ENCODE measurements at places on chromosomes 3 and 15. TPM values are rescaled to one million over a fixed set of nuclear protein-coding genes. Genes with fewer than 3 reads are reported as not detected.

Gene GHSR
- 0.31 TPM for total RNA-seq

Gene GOLGA8M
- 7.2 TPM for total RNA-seq

- DNase-seq, result no peak
These were observed 578 bp downstream of the OIP5 start for GRCh38 chr15:41331833-41332193.

DNA sequence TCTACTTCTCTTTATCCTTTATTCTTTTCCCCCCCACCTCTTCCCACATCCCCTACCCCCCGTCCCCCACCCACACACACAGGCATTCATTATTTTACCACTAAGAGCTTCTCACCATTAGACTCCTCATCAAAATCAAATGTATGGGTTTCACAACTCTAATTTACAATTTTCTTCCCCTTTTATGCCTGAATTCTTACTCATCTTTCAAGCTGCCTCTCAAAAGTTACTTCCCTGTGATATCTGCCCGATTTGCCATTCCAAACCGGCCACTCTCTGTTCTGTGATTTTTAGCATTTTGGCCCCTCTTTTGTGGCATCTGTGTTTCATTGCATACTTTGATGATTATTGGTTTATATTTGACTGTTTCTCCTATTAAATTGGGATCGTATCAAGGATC, 42.2 kb downstream of the SLC9A9 start:
- no peak for DNase-seq

DNA sequence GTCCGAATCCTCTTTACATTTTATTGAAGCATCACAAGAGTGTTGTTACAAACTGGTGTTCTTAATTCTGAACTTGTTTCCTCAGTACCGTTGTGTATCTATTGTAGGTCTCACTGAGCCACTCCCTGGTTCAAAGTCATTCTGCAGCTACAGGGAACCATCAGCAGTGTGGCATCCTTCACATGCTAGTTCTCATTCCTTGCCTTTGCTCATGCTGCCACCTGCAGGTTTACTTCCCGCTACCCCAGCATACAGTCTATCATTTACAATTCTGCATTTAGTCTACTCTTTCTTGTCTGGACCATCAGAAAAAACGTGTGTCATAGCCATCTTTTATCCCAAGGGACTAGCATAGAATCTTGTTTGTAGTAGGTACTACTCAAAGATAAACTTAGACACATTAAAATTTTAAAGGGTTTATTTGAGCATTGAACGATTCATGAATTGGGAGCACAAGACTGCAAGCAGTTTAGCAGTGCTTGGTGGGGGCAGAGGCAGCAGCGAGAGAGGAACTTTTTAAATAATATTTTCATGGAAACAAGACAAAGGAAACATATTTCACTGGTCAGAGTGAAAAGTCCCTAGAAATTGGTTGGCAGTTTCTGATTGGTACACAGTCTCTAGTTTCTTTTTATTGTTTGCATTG, 402.1 kb downstream of the CADM2 start:
- peak; percentile 62 for DNase-seq

GRCh38 chr15:77981281-77982126, 96.0 kb downstream of the TBC1D2B start:
- DNase-seq, result no peak

DNA sequence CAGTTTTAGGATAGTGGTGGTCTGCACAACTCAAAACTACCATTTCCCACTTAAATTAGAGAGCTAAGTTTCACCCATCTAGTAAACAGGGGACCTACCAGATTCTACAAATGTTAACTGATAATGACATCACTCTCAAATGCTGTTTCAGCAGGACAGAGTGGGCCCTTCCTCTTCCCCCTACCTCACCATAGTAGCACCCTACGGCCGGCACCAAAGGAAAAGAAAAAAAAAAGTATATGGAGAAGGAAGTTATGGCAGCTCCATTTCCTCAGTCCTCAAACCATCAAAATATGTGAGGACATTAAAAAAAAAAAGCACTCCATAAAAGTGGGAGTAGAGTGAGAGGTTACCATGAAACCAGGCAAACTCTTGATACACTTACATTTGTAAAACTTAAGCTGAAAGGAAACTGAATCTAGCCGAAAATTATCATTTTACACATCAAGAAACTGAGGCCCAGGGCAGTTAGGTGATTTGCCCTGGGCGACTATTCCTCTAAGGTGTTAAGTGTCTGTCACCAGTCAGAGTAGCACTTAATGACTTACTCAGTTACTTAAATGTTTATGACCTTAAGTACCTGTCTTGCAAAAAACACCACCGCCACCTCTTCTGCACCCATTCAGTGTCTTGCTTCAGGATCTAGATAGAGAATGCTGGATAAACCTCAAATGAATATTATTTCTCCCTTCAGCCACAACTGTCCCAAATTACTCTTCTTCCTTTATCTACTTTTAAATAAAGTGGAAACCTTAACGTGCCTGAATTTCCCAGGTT, 2.7 kb downstream of the MSL2 start:
- DNase-seq, result peak; percentile 35

Gene SLC28A2
- 0.81 TPM for total RNA-seq

DNA sequence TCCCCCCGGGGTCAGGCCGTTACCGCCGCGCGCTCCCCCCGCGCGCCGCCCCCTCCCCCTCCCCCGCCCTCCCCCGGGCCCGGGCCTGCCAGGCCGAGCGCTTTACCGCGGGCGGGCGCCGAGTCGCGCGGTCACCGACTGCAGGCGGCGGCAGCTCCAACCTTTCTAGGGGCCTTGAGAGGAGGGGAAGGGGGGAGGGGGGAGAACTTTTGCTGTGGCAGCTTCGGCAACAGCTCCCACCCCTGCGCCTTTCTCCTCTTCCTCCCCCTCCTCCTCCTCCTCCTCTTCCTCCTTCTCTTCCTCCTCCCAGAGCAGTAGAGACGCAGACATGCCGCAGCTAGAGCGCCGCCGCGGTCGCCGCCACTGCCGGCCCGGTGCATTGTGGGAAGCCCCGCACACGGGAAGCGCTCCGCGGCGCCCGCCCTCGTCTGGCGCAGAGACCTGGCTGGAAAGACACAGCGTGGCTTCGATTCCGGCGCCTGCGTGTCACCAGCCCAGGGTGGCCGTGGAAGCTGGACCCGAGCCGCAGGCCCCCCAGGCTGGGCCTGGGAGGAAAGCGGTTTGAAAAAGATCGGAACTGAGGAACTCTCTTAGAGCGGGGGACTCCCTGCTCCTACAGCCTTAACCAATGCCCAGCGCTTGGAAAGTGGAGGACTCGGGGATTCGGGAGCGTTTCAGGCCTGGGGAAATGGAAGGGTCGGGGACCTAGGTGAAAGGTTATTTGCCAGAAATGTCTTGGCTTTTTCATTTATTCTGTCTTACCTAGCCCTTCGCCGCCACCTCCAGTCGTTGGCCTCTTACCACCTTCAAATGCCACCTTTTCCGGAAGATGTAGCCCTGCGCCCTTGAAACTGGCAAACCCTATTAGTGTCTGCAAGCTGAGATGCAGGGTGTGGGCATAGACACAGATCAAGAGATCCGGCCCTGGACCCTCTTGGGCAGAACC, at the start of gene ZNF148:
Gene ZNF148, minus strand, starts transcription at position 330 of the 946 bp plus-strand sequence. CDS start 61,685 bp downstream, outside the sequence.
- DNase-seq, result peak; percentile 92

Gene NME9
- 3.2 TPM for total RNA-seq

Gene STX19
- not detected for total RNA-seq

- DNase-seq, result no peak
These were observed 39.3 kb downstream of the EDEM1 start for GRCh38 chr3:5226783-5227182.

DNA sequence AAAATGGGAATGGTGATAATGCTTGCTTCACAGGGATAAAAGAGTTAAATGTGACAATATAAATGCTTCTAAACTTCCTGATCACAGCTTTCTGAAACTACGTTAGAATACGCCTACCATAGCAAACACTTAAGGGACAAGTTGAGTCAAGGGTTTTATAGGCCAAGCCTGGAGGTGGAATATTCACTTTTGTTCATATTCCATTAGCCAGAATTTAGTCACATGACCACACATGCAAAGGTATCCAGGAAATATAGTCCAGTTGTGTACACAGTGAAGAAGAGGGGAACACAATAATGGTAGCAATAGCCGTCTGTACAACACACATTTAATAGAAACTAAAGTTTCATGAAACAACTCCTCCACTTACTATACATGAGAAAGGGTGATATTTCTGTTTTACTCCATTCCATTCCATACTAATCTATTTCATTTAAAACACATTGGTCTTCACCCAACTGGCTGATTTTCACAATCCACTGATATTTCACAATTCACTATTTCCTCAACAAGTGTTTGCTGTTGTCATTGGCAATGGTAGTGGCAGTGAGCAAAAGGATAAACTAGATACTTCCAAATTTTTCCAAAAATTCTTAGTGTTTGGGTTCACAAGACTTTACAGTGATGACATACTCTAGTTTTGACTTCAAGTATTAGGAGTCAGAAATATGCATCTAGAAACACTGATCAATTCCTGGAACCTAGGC, 270.9 kb downstream of the ERC2 start:
- DNase-seq, result no peak

- no peak for DNase-seq
These were observed 30.9 kb upstream of the KCNMB3 start for GRCh38 chr3:179281825-179282224.

DNA sequence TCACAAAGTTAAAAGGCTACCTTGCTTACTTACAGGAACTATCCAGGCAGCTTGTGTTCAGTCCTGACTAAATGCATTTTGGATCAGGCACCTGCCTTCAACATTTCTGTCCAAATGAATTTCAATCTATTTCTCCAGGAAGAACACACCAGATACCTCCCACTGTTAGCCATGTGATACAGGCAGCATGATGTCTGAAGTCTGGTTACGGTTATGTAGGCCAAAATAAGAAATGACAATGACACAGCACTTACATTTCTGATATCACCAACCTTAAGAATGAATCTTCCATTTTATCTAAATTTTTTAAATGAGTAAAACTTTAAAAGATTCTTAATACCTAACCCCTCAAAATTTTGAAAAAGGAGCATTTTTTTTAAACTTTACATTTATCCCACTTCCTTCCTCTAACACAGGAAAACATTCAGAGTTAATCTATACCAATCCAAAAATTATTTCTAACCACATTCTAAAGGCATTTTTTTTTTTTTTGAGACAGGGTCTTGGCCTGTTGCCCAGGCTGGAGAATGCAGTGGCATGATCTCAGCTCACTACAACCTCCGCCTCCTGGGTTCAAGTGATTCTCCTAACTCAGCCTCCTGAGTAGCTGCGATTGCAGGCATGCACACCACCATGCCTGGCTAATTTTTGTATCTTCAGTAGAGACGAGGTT, at the start of gene MAP4:
Gene MAP4, minus strand, starts transcription at position 116 of the 673 bp plus-strand sequence. CDS start 17,556 bp downstream, outside the sequence.
- no peak for DNase-seq
